ENCODE measurements at places on chromosomes 5 and 9. TPM values are rescaled to one million over a fixed set of nuclear protein-coding genes. Genes with fewer than 3 reads are reported as not detected.

DNA sequence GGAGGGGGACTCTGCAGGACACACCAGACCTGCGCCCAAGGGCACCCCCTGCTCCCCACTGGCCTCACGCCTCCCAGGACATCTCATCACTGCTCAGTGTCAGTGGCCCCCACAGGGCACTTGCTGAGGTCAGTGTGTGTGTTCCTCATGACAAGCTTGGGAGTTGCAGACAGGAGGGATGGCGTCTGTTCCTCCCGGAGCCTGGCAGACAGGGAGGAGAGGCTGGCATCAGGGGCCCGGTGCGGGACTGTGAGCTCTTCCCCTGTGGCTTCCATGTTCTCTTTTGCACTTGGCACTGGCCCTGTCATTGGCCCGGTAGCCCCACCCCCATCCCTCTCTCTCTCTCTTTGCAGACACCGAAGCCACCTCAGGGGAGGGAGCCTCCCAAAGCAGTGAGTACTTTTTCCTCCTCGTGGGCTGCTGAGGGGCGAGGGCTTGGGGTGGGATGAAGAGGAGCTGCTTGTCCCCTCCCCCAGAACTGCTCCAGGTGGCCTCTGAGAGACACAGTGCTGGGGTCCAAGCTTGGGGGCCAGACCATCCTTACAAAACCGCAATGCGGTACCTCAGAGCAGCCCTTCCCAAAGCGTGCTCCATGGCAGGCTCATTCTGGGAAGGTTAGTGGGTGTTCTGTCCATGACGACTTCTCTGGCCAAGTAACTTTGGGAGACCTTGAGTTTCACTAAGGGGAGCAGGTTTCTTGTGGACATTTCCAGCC, 75.7 kb downstream of the AMBP start:
- DNase-seq: no peak

GRCh38 chr5:116137544-116138378, 52.9 kb downstream of the COMMD10 start:
- DNase-seq: peak; percentile 51

DNA sequence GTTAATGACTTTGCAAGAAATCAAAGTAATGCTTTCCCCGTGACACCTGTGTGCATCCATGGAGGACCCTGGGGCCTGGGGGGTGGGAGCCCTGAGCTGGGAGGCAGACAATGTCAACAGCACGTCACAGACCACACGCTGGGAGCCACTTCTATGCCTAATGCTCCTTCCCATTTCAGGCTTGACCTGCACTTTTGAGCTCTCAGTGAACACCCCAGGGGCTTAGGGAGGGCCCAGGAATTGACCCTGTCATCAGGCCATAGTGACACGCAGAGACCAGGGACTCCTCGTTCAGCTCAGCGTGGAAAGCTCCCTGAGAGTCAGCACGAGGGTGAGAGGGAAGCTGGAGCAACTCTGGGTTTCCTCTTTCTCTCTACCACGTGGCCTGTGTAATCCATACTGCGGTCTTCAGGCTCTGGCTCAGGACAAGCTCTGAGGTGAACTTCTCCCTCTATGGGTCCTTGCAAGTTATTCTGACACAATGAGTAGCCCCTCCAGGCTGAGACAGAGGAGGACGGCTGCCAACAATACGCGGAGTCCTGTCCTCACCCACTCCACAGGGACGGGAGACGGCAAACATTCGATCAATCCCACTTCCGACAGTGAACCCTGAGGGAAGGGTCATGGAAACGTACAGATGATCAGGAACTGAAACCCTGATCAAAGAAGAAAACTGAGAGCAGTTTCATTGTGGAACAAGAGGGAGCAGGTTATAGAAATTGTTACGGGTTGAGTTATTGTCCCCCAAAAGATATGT, 130.8 kb upstream of the IRX4 start:
- no peak for DNase-seq

DNA sequence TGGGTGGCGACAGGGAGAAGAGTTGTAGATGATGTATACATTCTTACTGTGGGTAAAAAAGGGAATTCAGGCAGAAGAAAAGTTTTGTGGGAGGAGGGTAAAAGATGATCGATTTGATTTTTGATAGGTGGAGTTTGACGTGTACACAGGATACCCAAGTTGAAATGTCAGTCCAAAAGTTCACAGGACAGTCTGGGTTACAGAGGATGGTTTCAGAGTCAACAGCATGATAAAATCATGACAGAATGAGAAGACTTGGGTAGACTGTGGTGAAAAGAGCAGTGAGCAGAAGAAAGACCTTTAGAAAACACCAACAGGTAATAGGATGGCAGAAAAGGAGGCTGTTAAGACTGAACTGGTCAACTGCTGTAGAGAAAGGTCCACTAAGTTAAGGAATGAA, 72.2 kb upstream of the FRRS1L start:
- DNase-seq: no peak

DNA sequence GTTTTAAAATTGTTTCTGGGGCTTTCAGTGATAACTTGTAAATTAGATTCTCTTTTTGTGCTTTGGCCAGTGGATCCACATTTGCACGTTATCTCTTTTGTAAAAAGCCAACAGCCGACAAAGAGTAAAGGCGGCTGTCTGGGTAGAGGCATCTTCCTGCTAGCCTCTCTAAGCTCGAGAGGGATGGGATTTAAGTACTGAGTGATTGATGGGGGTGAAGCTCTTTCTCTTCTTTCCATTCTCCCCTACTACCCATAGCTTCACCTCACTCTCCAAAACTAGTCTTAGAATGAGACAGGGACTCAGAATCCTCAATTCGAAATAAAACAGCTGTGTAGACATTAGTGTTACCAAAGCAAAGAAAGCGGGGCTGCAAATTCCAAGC, 3.4 kb downstream of the PBX3 start:
- no peak for DNase-seq

IL7R gene
- 20.4 TPM for total RNA-seq

MED7 gene
- 13.7 TPM for total RNA-seq

GRCh38 chr9:17318821-17319320, 184.0 kb downstream of the CNTLN start:
- DNase-seq: peak; percentile 3

- DNase-seq: no peak
Measured at GRCh38 chr9:130501639-130502038, 56.9 kb downstream of the ASS1 start.
